ENCODE measurements at places on chromosomes 3 and 15.

DNA sequence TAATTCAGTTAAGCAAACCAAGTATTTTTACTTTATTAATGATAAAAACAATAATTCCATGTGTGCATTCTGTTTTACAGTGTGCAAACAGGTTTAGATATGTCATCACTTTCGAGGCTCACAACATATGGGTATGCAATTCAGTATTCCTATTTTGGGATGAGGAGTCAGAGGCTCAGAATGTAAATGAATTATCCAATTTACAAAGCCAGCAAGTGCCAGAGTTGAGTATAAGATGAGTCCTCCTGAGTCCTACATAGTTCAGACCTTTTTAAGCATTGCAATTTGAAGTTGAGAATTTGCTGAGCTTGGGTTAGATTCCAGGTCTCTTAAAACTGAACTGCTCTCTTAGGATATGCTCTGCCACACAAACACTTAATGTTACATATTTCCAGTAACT, 424.2 kb upstream of the ROBO2 start:
- DNase-seq = no peak

- no peak for DNase-seq
Observed at GRCh38 chr3:86229086-86229774, 761.7 kb downstream of the VGLL3 start.

DNA sequence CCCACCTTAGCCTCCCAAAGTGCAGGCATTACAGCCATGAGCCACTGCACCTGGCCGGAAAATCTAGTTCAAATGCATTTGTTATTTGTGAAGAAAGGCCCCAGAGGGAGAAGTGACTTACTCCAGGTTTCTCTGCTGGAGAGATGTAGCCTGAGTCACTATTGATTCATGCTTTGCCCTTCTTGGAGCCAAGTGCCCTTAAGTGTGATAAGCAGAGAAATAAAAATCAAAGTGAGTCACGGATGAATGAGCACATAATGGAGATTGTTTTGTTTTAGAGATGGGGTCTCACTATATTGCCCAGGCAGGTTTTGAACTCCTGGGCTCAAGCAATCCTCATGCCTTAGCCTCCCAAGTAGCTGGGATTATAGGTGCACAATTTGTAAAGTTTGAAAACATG, 33.1 kb downstream of the CDC25A start:
- no peak for DNase-seq

DNA sequence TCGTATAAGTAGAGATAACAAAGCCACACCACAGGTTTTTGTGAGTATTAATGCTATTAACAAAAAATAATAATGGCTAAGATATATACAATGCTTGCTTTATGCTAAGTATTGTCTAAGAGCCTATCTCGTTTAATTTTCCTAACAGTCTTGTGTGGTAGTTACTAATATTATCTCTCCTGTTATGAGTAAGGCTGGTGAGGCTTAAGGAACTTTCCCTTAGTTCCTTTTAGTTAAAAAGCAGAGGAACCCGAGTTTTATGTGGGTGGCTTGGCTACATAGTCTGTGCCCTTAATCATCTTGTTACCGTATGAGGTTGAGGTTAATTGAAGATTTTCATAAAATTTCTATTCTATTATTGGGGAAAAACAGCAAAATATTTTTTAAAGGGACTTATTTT, 218.4 kb downstream of the SOX2 start:
- DNase-seq = no peak

Data from NCI-H1436 (cell line).